CD8-positive, alpha-beta T cell (primary cell): ENCODE measurements at places on chromosomes 16 and 17. TPM values are rescaled to one million over a fixed set of nuclear protein-coding genes. Genes with fewer than 3 reads are reported as not detected.

SEPTIN12 gene
- total RNA-seq: not detected

SLFN13 gene
- 16.1 TPM for total RNA-seq

PRR14 gene
- total RNA-seq: 51.0 TPM

ALOX15B gene
- total RNA-seq: not detected

ABCC11 gene
- not detected for total RNA-seq
